NCI-H460 (cell line): ENCODE measurements at places on chromosomes 11 and 22.

DNA sequence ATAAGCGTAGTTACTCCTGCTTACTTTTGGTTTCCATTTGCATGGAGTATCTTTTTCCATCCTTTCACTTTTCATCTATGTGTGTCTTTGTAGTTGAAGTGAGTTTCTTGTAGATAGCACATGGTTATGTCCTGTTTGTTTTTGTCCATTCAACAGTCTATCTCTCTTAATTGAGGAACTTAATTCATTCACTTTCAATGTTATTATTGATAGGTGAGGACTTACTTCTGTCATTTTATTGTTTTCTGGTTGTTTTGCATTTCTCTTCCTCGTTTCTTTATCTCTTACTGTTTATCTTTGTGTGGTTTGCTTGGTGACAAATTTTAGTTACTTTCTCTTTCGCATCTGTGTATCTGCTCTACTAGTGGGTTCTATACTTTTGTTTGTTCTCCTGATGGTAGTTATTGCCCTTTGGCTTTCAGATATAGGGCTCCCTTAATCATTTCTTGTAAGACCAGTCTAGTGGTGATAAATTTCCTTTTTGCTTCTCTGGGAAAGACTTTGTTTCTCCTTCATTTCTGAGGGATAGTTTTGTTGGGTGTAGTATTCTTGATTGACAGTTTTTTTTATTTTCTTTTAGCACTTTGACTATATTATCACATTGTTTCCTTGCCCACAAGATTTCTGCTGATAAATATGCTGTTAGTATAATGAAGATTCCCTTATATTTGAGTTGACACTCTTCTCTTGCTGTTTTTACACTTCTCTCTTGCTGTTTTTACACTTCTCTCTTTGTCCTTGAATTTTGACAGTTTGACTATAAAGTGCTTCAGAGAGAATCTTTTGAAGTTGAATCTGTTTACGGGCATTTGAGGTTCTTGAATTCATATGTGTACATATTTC lies 9.0 kb upstream of the RAG1 start:
- DNase-seq, result no peak

GRCh38 chr11:30281476-30282288 lies 41.2 kb upstream of the ARL14EP start:
- DNase-seq, result no peak

- peak; percentile 46 for DNase-seq
Measured at GRCh38 chr11:64887757-64888405, 9.5 kb upstream of the EHD1 start.

- DNase-seq, result no peak
Measured at GRCh38 chr22:41638124-41638523, 17.0 kb downstream of the XRCC6 start.

GRCh38 chr22:44783581-44783980 lies 31.2 kb downstream of the ARHGAP8 start:
- DNase-seq, result no peak

DNA sequence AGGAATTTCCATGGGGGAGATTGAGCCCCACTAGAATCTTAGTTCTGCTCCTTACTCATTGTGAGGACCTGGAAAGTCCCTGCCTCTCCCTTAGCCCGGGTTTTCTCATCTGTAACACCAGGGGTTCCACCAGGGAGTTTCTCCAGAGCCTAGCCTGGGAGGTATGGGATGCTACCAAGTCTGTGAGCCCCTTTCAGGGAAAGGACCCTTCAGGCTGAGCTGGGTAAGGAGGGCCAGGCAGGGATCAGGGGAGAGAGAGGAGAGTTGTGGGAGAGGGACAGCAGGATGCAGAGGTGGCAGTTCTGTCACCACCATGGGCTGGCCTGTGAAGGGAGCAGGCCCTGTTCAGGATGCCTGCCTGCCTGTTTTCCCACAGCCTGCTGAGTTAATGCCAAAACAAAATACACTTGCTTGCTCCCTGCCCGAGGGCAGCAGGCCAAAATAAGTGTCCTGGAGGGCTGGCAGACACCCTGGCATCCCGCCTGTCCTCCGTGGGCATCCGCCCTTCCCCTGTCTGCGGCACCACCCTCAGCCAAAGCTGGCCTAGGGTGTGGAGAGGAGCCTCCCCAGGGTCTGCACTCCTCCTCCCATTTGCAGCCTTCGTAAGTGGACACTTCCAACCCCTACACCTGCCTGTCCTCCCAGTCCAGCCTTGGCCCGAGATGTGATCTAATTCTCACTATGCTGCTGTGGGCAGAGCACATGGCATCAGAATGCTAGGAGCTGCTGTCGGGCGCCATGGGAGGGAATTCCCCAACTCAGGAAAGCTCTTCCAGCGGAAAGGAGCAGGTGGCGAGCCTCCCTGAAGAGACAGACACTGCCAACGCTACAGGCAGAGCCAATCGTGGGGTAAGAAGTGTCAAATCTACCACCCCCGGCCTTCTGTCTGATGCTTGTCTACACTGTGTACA lies 5.9 kb upstream of the FCHSD2 start:
- DNase-seq, result no peak

DNA sequence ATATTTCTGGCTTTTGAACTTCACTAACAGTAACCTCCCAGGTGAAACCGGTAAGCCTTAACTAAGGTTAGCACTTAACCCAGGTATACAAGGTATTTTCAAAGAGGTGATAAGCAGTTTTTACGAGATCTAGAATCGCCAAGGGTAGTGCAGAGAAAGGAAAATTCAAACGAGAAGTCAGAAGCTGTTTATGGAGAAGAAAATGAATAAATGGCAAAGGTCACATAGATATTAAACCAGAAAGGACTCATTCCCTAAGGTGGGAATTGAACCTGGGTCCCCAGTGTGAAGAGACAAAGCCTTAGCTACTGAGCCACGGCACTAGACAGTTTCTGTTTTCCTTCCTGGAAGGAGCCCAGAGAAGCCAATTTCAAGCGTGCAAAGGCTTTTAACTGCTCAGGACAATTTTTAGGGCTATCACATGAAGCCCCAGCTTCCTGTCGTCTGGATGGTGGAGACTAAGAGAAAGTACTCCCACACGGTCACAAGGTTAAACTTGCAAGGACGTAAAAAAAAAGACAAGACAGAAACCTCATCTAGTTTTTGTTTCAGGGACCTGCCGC lies 5.7 kb upstream of the C1QTNF6 start:
- peak; percentile 42 for DNase-seq

DNA sequence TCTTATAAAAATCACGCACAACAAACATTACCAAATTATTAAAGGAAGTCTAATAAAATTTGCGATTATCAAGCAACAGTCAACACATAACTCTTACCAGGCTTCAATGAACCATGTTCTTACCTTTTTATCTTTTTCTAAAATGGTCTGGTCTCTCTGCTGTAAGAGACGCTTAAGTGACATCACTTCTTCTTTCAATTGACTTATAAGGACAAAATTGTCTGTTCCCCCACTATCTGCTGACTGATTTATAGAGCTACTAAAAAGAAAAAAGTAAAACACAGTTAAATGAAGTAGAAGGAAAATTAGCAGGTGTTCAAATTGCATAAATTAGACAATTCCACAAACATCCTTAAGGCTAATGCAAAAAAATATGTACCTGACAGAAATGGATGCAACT lies 10.9 kb downstream of the FAM76B start:
- no peak for DNase-seq

GRCh38 chr11:63572026-63572688 lies 9.0 kb upstream of the PLAAT2 start:
- DNase-seq, result no peak

GRCh38 chr11:69695581-69695980 lies 8.2 kb downstream of the FGF19 start:
- DNase-seq, result no peak

GRCh38 chr22:19713650-19714311 lies 522 bp upstream of the SEPTIN5 start:
- no peak for DNase-seq

DNA sequence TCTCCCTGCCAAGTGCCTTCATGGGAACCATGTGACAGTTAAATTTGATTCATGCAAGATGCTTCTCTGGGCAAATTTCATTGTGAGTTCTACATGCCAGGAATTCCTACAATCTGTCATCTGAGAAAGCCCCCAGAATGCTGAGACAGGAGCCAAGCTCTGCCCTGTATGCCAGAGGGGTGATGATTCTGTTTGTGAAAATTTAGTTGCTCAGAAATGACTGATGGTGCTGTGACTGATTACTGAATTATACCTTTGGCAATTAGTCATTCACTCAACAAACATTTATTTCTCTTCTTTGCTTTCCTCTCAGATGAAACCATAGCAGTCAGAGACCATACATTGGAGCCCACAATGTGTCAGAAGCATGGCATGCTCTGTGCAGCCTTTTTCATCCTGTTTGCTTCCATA lies 69.0 kb upstream of the ZBED5 start:
- DNase-seq, result no peak

DNA sequence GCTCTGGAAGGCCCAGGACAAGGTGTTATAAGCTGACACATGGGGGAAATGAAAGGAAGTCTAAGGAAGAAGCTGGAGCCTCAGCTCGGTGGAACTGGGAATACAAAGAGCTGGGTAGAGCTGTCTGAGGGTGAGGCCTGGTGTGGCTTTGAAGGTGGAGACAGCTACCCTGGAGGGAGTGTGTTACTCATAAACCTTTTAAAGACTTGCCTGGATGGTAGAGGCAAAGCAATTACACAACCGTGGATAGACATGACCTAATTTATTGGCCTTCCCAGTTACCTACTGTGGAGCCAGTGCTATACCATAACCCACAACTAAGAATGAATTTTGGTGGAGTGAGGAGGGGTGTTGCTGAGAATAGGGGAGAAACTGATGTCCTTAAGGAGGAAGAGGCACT lies 22.6 kb downstream of the EXPH5 start:
- DNase-seq, result no peak

DNA sequence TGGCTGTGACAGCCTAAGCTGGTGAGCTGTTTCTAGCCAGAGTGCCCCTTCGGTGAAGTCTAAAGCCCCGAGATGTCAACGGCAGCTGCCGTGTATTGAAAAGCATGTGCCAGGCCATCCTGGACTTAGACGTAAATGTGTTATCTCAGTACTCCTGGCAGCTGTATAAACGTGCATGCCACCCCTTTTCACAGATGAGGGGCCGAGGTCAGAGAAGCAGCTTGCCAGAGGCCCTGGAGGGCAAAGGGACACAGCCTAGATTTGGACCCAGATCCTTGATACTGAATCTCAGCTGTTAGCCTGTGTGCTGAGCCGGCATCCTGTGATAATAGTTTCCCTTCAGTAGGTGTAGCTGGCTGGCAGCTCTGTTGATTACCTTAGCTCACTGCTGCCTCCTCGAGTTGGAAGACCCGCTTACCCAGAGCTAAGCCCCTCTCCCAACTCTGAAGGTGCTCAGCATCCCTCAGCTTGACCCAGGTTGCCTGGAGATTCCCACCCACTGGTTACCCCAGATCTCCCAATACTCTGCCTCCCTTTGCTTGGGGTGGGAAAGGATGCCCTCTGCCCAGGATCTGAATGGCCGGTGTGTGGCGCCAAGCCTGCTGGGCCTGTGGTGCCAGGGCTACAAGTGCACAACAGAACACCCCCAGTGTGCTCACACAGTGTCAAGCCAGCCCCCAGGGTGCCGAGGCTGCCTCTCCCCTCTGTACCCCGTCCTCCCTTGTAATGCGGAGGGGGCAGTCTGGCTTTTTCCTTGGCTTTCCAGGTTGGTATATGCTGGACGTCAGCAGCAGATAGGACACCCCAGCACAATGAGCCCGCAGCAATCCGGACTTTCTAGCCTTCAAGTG lies 59.8 kb upstream of the WNT7B start:
- no peak for DNase-seq

- no peak for DNase-seq
Measured at GRCh38 chr11:36156817-36157519, 132.3 kb downstream of the COMMD9 start.

GRCh38 chr22:37519268-37520195 lies at the start of gene CARD10:
Gene CARD10, minus strand, starts transcription at chr22:37519415. Its CDS starts 215 bp downstream, at chr22:37519200.
- DNase-seq, result no peak

DNA sequence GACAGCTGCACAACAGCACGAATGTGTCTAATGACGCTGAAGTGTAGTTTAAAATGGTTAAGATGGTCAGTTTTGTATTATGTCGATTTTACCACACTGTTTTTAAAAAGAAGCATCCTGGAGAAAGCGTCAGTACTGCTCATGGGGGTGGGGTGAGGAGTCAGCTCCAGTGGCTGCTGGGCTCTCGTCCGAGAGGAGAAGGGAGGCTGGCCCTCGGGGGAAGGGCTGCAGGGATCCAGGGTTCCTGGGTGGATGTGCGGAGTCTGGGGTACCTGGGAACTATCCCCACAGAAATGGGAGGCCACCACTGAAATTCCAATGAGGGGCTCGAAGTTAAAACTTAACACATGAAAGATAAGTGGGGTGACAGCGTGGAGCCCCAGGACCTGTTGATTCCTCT lies 11.9 kb downstream of the C11orf21 start:
- DNase-seq, result no peak

DNA sequence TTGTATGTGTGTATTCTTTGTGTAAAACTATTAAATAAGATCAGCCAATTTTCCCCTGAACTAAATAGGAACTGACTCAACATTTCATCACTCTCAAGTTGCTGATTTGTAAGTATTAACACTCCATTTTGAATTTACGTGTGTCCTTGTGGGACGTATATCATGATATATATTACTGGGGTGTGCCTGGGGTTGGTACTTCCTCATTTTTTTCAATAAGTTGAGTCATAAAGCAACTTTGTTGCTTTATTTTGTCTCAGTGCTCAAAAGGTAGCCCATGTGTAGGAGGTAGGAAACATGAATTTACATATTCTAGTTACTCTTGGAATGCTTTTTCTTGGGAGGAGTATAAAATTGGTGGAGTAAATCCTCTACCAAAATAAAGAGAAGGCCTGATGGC lies 193.9 kb upstream of the RAG2 start:
- DNase-seq, result no peak

DNA sequence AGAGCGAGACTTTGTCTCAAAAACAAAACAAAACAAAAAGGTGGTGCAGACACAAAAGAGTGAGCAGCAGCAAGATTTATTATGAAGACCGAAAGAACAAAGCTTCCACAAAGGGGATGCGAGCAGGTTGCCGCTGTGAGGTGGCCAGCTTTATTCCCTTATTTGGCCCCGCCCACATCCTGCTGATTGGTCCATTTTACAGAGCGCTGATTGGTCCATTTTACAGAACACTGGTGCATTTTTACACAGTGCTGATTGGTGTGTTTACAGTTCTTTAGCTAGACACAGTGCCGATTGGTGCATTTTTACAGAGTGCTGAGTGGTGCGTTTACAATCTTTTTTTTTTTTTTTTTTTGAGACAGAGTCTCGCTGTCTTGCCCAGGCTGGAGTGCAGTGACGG lies 77.4 kb downstream of the CECR2 start:
- DNase-seq, result no peak
